ENCODE measurements at places on chromosomes 7 and 10.

- DNase-seq, result no peak
These were observed 5.2 kb downstream of the IKZF1 start for GRCh38 chr7:50309721-50310120.

GRCh38 chr7:87816389-87816788 is 59.8 kb downstream of the SLC25A40 start:
- no peak for DNase-seq

GRCh38 chr7:66535414-66536329 is 93.0 kb upstream of the KCTD7 start:
- no peak for DNase-seq

DNA sequence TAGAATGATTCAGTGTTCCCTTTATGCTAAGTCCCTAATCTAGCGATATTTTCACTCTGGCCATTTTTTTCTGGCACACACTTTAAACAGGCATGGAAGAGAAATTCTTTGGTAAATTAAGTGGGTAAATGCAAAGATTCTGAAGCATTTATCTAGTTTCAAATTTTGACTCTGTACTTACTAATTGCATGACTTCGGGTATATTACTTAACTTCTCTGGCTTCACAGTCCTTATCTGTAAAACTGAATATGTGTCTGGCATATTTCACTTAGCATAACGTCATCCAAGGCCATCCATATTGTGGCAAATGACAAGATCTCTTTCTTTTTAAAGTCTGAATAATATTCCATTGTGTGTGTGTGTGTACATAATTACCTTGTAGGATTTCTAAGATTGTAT is 114.5 kb downstream of the MBL2 start:
- DNase-seq, result no peak

DNA sequence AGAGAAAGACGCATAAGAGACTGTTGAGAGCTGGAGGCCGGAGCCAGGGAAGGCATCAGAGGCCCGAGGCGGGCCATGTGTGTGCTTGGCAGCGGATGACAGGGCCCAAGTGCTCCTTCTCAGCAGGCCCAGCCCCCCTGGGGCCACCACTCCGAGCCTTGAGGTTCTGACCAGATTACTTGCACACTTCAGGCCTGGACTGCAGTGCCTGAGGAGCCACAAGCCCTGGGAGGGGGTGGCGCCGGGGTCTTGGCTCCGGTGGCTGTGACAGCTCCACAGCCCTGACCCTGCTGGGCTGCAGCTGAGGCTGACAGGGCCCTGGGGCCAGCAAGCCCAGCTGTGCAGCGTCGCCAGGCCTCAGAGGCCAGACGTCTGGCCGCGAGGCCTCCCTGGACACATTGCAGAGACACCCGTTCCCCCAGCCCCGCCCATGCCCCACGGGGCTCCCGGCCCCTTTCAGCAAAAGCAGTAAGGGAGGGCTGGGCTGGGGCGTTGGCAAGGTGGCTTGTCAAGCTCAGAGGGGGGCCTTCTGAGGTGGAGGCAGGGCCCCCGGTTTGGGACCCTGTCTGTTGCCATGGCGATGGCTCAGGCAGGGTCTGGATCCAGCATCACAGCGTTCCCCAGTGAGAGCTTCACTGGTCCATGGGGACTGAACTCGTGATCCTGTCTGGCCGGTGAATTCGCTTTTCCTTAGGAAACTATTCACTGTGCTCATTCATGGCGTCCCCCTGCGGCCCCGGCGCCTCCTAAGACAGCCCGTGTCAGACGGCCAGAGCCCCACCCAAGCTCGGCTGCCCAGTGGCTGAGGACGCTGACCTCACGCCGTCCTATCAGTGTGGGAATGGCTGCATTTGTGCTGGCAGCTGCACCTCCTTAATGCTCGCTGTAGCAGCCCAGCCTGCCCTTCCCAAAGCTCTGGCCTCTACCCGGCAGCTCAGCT is 5.7 kb downstream of the ELN start:
- no peak for DNase-seq

DNA sequence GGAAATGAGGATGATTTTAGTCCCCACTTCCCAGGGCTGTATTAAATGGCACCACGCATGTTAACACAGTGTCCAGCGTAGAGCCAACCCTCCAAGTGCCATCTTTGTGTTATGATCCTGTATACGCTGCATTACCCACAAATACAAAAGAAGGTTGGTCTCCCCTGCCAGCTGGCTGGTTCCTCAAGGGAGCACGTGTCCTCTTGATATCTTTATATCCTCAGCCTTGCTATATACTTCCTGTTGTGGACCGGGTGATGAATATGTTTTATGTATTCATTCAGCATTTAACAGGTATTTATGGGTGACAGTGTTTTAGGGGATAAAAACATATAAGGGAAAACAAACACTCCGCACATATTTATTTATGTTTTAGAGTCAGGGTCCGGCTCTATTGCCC is 23.2 kb upstream of the PRRT4 start:
- no peak for DNase-seq

DNA sequence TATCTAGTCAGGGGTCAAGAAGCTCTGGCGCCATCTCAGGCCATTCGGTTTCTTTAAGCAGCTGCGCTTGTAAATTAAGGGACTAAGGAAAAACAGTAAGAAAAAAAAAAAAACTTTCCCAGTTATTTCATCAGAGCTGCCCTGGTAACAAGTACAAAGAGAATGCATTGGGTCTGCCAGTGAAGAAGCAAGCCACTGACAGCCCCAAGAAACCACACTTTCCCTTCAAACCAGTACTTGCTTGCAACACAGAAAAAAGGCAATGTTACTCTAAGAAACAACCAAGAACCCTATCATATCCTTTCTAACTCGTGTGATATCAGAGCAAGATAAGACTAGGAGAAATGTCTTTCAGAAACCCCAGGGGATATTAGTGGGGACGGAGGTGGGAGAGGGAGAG is 40.6 kb upstream of the AOAH start:
- no peak for DNase-seq

GRCh38 chr7:82286798-82287140 is 156.8 kb downstream of the CACNA2D1 start:
- DNase-seq, result no peak

DNA sequence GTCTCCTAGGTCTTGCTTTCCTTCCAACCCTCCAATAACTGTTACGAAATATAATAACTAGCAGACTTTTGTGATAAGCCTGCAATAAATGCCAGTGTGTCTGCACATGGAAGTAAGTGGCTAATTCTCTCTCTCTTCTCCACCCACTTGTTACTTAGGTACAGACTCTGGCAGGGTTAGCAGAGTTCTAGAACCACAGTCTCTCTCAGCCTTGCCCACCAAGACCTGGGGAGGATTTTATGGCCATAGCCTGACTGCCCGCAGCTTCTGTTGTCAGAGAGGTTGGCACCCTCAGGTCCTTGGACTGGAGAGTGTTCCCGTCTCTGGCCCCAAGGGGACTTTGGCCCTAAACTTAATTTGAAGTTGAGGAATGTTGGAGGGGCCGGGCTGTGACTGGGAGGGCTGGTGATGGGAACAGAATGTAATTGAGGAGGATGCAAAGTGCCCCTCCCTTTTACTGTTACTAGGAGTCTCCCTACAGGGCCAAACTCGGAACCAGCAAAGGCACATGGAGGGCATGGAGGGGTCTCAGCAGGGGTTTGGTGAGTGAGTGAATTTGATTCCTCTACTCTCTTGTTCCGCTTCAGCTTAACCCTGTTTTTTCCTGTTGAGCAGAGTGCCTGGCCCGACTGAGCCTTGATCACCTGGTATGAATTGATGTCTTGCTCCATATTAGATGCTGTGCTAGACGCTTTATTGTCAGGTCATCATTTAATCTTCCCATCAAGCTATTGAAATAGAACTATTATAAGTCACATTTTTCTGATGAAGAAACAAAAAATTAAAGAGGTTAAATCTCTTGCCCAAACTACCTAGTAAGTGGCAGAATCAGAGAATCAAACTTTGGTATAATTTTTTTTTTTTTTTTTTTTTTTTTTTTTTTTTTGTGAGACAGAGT is 37.0 kb upstream of the LCOR start:
- no peak for DNase-seq

GRCh38 chr7:55077561-55078410 is 59.0 kb downstream of the EGFR start:
- DNase-seq, result no peak

GRCh38 chr7:79984210-79984609 is 150.4 kb upstream of the GNAI1 start:
- no peak for DNase-seq

DNA sequence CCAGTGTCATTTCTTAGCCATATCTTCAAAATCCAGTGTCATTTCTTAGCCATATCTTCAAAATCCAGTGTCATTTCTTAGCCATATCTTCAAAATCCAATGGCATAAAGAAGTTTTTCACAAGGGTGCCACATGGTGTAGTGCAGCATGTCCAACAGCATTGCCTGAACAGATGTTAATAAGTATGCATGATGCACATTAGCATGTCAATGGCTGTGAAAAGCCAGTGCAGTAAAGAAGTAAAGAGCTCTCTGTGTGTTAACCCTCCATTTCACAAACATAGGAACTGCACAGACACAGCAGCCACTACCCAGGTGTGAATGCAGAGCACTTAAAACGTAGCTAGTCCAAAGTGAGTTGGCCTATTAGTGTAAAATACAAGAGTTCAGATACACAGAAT is 89.8 kb downstream of the GNAI1 start:
- no peak for DNase-seq
